ENCODE measurements at places on chromosomes 12 and 14.

DNA sequence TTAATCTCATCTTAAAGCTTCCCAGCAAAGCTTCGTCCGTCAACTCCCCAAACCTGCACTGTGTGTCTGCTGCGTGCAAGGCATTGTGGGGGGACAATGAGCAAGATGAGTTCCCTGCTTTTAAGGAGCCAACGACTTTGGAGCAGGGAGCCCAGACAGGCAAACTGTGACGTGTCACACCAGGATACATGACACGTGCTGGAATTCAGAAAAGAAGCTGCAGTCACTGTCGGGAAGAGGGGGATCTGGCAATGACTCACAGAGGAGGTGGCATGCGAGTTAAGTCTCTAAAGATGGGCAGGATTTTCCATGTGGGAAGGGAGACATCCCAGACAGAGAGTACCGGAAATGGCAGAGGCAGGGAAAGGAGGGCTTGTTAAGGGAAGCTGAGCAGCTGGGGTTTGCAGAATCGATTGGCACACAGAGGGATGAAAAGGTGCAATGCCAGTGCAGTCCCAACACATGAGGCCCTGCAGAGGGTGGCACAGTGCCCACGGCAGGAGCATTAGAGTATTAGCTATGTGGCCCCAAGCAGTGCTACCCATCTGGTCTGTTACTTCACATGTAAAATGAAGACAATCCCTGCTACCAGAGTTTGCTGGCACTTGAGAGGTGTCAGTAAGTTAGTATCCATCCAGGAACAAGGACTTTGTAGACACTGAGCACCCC is 52.9 kb downstream of the SETD3 start:
- DNase-seq, result no peak

GRCh38 chr12:66852765-66853164 is 173.9 kb upstream of the GRIP1 start:
- DNase-seq, result no peak

DNA sequence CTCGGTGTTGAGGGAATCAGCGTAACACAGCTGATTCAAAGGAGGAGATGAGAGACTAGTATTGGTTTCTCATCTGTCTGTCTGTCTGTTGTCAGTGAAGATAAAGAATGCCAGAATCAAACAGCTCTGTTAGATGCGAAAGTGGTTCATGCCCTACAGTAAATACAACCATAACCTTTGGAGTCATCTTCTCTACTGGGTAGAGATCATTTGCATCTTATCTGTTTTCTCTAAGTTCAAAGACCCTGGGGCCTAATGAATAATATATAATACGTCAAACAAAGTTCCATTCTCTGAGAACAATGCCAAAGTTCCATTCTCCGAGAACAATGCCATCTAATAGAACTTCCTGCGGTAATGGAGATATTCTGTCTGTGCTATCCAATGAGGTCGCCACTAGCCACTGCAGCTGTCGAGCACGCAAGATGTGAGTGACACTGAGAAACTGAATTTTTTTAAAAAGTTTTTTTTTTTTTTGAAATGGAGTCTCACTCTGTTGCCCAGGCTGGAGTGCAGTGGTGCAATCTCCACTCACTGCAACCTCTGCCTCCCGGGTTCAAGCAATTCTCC is 6.6 kb downstream of the IL31 start:
- DNase-seq, result no peak

GRCh38 chr14:68241862-68242487 is 422.4 kb downstream of the RAD51B start:
- DNase-seq, result no peak

DNA sequence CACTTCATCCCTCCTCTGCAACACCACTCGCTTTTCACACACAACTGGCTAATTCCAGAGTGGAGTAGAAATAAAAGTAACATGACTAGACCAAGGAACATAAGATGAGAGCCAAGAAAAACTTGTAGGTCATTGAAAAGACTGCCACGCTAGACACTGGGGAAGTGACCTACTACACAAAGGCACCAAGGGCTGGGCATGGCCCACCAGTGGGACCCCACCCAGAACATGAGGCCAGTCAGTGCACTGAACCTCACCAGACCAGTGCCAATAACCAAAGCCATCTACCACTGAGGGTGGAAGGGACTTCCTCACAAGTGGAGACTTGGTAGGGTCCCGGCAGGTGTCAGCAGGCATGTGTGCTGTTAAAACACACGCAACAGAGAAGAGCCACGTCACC is 19.7 kb downstream of the FBLN5 start:
- no peak for DNase-seq

GRCh38 chr12:25585021-25585523 is 32.0 kb upstream of the LMNTD1 start:
- no peak for DNase-seq

DNA sequence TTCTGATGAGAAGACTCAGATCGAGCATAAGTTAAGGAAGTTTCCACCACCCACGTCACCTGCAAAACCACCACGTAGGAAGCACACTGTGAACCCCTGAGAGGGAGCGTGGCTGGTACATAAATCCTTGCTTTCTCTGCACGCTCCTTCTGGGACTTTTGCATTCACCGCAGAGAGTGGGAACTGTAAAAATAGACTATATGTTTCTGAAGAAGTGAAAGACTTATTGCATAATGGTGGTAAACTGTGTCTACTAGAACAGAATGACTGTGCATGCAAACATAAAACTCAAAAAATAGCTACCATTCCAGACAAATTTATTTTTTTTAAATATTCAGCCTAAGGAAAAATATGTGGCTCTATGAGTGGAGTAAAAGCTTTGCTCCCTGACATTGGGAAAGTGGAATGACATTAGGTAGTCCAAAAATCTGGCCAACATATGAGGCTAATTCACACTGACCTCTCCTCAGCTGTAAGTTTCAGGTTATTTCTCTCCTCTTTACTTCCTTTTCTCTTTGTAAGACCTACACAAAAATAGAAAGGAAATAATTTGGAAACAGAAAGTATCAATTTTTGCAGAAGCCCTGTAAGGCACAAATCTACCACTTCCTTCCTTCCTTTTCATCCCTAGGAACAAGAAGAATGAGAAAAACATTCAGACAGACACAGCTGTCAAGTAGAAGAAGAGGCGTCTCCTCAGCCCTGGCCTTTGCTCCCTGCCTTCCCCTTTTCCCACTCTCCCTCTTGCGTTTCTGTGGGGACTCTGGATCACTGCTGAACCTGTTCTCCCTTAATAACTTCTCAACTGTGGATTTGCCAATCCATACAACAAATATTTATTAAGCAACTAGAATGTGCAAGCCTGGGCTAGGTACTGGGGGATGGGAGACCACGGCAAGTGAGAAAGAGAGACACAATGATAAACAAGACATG is 264.3 kb upstream of the FOXN3 start:
- peak; percentile 81 for DNase-seq

DNA sequence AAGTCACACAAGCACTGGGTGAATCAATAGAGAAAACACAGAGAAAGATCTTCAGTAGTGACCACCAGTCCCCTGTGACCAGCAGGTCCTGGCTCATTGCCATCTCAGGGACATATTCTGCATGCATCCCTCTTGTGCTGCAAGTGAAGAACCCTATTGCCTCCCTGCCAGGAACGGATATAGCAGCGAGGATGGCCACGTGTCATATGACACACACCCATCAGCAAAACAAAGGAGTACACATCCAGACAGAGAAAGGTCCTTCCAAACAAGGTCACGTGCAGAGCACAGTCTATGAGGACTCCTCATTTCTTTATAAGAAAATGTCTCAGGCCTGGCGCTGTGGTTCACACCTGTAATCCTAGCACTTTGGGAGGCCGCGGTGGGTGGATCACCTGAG is 638.4 kb downstream of the FLRT2 start:
- no peak for DNase-seq

- DNase-seq, result no peak
These were observed 426.7 kb downstream of the RAD51B start for GRCh38 chr14:68246074-68246785.

DNA sequence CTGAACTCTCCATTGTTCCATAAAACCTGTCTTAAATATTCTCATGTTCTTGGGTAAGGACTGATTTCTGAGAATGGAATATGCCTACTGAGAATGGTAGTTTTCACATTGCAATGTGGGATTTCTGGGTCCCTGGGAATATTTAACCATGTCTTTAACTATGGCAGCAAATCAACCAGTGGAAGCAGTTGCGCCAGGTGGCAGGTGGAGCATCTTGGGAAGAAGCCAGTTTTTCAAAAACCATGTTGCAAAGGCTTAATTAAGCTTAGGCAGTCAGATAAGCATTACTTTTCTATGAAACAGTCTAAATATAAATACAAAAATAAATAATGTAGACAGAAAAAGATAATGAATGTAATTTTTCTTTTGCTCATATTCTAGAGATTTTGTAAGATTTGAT is 448.1 kb downstream of the ADAMTS20 start:
- DNase-seq, result no peak

- DNase-seq, result peak; percentile 9
These were observed 84.8 kb downstream of the NRXN3 start for GRCh38 chr14:78254911-78255461.

GRCh38 chr12:19979584-19979983 is 388.8 kb upstream of the PDE3A start:
- DNase-seq, result no peak

DNA sequence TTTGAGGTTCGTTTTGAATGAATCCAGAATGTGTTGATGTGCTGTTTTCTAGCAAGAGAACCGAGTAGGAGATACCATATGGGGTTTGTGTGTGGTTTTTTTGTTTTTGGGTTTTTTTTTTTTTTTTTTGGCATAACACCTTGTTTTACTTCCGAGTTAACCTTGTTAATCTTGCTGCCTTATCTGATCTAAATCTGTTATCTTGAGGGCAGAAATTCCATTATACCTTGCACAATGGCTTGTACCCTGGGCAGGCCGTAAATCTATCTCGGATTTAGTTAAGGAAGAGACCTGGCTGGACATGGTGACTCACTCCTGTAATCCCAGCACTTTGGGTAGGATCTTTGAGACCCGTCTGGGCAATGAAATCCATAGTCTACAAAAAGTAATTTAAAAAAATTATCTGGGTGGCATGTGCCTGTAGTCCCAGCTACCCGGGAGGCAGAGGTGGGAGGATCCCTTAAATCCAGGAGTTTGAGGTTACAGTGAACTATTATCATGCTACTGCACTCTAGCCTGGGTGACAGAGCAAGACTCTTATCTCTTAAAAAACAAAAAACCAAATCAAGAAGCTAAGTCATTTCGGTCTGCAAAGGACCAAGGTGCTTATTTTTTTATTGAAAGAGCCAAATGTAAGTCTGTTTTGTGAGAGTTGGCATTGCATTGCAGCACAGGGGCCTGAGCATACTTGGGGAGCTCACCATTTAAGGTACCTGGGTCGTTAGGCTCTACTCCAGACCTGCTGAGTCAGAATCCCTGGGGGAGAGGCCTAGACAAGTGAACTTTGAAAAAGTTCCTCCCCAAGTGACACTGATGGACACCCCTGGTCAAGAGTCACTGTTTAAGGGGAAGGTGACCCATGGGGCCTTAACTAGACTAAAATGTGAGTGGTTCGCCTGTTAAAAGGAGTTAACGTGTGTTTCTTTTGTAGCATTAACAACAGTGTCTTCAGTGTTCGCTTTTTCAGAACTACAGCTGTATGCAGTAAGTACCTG is 6.7 kb downstream of the DLST start:
- DNase-seq, result no peak

DNA sequence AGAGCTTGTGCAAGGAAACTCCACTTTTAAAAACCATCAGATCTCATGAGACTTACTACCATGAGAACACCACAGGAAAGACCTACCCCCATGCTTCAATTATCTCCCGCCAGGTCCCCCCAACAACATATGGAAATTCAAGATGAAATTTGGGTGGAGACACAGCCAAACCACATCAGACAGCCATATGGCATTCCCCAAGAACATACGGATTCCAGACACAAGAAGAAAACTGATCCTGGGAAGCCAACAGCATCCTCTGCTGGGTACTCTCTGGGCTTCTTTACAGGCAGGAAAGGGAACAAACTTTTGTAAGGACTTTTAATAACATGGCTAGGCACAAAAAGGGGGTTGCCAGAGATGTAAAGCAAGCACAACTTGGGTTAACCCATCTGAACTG is 127.2 kb downstream of the TMEM132C start:
- no peak for DNase-seq

DNA sequence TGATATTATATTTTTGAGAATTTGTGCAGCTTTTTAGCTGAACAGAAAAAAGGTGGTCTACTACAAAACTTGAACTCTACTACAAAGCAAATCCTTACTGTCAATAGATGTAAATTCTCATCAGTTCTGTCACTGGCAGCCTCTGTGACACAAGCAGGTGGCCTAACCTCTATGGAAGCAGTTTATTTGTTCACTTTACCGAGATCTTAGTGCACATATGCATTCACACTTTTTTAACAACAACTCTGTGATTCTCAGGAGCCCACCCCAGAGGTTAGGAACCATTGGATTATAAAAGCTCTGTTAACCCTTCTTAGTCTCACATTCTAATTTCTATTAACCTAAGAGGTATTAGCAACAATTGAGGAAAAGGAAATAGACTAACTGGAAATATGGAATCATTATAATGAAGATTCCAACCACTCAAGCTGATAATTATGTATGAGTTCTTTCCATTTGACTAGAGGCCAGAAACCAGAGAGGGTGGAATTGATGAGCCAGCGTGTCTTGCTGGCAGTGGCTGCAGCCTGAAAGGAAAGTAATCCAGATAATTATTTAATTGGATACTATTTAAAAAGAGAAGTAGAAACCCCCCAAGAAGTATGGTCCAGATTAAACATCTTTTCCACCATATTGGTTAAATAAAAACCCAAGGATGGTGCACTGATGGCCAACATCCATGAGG is 451.1 kb downstream of the TMEM117 start:
- DNase-seq, result no peak

- no peak for DNase-seq
These were observed 136.0 kb upstream of the IFNG-AS1 start for GRCh38 chr12:67853204-67853603.

GRCh38 chr14:76837524-76837923 is 11.3 kb downstream of the LRRC74A start:
- DNase-seq, result no peak

- DNase-seq, result no peak
These were observed 124.3 kb upstream of the LMNTD1 start for GRCh38 chr12:25677232-25677937.

DNA sequence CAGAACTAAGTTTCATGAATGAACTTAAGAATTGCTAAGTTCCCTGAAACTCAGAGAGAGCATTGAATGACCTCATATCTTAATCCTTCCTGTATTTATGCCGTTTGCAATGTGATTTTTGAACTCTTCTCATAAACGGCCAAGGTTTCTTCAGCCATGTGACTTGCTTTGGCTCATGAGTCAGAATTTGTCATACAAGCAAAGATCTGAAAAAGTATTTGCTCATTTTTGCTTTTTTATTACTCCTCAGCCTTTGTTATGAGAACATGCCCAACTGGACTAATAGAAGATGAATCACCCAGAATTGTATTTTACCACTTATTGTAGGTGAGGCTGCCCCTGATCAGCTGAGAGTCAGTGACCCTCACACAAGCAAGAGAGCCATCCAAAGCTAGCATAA is 693.8 kb downstream of the BCL11B start:
- no peak for DNase-seq

DNA sequence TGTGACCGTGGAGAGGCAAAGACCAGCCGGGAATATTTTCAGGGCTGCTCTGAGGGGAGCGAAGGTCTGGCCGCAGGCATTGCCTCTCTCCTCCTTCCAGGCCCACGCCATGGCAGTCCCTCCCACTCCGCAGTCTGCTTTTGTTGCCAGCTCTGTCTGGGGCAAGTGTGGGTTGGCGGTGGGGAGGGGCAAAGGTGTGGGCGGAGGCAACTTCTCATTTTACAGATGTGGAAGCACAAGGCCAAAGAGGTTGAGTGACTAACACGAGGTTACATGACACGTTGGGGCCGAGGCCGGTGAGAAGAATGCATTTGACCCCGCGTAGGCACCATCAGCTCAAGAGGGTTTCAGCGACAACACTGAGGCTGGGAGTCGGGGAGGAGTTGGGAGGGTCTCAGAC is 6.1 kb upstream of the FAIM2 start:
- DNase-seq, result no peak

GRCh38 chr12:116210762-116211161 is 66.7 kb downstream of the MED13L start:
- DNase-seq, result no peak

All from stimulated activated naive B cell treated with anti-CD40 and anti-IgM and Interleukin-4, amounts not matched to agents 10 μg/mL and 1 μg/mL and 100 μg/mL, for 72 hours (primary cell).